NCI-H1930 (cell line): ENCODE measurements at places on chromosomes 12 and 14.

DNA sequence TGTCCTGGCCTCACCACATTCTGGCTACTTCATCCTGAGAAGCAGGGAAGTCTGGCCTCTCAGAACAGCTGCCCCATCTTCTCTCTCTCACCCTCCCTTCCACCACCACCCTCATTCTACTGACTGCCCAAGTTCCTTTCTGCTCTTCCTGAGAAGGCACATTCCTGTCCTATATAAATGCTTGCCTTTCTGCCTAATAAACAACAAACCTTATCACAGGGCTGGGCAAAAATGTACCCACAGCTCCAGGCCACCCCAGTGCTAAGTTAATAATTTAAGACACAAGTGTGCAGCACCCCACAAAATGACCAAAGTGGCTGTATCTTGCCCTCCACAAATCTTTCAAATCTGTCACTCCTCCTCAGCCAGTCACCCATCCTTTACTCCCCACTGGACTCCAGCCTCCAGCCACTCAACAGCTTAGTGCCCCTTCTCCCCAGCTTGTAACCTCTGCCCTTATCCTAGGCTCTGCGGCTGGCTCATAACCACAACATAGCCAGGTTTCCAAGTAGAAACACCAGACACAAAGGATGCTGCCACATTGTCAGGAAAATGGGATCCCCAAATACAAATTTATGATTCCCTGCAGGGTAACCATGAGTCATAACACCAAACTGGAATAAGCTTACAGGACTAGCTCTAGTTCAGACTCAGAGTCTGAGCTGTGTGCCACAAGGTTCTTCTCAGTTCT, 15.0 kb downstream of the OXA1L start:
- no peak for DNase-seq

DNA sequence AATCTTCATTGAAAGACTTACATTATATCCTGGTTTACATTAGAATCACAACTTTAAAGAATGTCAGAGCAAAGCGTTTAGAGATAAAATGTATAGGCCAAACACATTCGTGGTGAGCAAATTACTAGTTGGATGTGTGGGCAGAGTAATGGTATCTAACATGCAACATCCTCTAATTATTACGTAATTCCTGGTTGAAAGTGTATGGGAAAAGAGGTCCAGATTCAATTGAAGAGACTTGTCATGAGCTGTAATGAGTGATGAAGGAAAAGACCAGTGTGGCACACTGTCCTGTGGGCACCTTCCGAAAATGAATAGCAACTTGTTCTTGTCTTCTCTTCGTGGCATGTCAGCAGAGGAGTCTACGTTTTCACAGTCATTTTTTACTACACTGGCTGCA, 192.8 kb downstream of the LRIG3 start:
- DNase-seq: no peak

DNA sequence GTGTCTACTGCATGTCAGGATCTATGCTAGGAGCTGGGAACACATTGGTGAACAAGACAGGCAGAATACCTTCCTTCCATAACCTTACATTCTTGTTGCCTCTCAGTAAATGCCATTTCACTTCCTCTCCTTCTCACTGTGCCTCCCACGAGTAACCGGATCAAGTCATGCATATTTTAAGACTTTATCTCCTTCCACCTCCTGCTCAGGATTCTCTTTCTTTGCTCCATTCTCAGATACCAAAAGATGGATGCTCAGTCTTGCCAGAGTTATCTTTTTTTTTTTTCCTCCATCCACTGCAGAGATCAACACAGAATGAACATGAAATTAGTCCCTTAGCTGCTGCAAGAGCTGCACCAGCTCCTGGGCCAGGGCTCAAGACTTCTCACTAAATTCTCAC, 20.0 kb upstream of the APPL2 start:
- no peak for DNase-seq

GRCh38 chr14:96126783-96127271, 77.8 kb upstream of the BDKRB2 start:
- no peak for DNase-seq

DNA sequence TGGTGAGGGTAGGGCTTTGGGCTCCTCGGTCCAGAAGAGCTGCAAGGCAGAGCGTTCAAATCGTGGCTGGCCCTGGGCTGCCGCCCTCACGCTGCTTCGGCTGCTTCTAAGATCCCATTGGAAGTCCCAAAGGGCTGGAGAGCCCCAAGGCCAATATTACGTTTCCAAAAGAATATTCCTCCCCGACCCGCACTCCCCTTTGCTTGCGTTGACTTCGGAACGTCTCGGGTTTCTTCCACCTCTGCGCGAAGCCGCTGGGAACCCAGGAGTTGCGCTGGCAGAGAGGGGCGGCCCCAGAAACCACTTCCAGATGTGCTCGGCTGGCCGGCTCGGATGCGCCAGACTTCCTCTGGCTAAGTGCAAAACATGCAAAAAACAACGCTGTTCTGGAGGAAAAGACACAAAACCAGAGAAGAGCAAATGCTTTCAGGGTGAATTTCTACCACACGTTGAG, at the start of gene GLT8D2:
Gene GLT8D2 (minus strand): TSS at position 285 of the 454 bp plus-strand sequence. CDS start 30,539 bp downstream, outside the sequence.
- no peak for DNase-seq

GRCh38 chr14:25537846-25538455, 488.0 kb upstream of the STXBP6 start:
- peak; percentile 38 for DNase-seq

- DNase-seq: no peak
Observed at GRCh38 chr14:93772263-93772662, 16.0 kb downstream of the PRIMA1 start.

DNA sequence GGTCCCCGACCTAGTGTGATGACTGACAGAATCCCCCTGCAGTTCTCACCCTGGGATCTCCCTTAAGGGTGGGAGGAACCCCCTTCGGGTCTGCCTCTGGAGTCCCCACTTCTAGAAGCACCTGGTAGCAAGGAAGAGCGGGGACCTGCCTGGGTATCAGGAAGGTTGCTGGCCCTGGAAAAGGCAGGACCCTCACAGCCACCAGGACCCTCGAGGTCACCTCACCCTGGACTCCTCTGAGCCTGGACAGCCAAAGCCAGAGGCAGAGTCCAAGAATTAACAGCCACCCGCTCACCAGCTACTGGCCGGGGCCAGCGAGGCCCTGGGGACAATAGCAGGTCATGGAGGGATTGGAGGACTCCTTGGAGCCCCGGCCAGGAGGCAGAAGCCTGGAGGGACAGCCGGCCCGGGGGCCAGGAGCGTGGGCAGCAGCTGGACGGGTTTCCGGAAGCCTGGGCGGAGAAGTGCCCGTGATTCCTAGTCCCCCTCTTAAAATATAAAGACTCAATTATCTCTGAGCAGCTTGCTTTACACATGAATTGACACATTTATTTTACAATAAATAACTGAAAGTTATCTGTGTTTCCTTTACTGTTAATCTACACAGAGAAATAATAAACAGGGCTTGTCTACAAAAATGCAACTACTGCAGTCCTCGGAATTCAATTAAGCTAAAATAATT, 17.5 kb downstream of the BCL11B start:
- no peak for DNase-seq

DNA sequence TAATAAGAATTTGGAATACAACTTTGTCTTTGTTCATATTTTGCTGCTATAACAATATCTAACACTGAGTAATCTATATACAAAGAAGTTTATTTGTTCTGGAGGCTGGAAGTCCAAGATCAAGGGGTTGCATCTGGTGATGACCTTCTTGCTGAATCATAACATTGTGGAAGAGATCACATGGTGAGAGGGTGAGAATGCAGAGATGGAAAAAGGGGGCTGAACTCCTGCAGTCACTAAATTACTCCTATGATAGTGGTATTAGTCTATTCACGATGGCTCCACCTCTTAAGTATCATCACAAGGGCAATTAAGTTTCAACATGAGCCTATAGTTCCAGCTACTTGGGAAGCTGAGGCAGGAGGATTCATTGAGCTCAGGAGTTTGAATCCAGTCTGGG, 4.5 kb upstream of the AKAP6 start:
- no peak for DNase-seq

DNA sequence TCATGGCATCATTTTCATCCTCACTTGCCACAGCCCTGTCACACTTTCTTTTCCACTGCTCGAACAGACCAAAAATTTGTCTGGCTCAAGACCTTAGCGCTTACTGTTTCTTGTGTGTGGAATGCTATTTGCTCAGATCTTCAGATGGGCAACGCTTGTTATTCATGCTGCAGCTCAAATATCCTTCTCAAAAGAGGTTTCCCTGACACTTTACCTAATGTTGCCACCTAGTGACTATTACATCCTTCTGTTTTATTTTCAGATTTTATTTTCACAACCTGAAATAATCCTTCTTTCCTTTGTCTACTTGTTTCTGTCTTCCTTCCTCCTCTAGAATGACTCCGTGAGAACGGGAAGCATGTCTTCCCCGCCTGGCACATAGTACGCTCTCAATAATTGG, 5.6 kb downstream of the FBXO33 start:
- DNase-seq: no peak

DNA sequence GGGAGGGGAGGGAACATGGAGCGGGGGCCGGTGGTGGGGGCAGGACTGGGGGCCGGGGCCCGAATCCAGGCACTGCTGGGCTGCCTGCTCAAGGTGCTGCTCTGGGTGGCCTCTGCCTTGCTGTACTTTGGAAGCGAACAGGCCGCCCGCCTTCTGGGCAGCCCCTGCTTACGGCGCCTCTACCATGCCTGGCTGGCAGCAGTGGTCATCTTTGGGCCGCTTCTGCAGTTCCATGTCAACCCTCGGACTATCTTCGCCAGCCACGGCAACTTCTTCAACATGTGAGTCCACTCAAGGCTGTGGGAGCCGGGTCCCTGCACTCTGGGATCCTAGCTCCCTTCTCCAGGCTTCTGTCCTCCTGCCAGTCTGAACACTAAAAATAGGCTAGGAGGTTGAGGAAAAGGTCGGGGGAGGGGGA, 1.1 kb downstream of the FITM1 start:
- no peak for DNase-seq

GRCh38 chr12:106064721-106065021, 74.1 kb downstream of the NUAK1 start:
- DNase-seq: no peak

DNA sequence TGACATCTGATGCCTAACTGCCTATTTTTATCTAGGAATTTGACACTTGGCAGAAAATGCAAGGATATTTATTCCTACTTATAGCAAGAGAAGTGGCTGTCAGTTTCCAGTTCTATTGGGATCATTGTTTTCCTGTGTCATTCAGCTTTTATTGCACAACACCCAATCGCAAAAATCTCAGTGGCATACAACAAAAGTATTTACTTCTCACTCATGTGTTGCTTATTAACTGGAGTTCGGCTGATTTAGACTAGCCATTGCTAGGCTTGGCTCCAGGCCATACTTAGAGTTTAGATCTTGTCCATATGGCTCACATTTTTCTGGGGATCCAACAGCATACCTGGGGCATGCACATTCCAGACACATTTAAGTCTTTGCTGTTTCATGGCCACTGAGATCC, 218.6 kb upstream of the SYT1 start:
- DNase-seq: no peak

GRCh38 chr12:45076417-45077026, 25.6 kb upstream of the DBX2 start:
- DNase-seq: no peak

DNA sequence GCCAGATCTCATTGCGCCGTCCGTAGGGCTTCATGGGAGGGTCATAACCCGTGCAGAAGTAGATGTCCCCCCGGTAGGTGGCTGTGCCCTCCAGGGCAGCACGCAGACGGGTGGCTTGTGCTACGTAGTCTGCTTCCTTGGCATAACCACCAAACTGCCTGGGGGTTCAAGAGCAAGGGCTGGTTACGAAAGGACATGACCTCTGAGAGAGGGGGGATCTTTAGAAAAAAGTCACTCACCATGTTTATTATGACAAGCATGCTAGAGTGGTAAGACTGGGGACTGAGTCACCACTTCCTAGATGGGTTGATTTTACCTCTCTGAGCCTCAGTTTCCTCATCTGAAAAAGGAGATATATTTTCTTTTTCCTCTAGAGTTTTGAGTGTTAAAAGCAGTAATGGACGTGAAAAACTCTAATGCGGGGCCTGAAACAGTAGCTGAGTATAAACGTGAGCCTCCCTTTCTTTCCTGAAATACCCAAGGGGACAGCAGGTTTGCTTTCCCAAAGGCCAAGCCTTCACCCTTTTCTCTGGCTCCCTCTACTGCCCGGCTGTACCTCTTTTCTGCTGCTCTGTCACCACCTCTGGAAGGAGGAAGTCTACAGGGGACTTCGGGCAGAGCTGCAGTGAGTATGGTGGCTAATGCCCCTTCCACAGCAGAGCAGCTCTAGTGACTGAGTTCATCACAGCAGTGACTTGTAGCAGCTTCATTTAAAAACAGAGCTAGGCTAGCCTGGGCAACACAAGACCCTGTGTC, 23.5 kb upstream of the GPRC5D start:
- DNase-seq: no peak

- peak; percentile 34 for DNase-seq
Observed at GRCh38 chr12:101839324-101840283, 8.8 kb upstream of the GNPTAB start.

DNA sequence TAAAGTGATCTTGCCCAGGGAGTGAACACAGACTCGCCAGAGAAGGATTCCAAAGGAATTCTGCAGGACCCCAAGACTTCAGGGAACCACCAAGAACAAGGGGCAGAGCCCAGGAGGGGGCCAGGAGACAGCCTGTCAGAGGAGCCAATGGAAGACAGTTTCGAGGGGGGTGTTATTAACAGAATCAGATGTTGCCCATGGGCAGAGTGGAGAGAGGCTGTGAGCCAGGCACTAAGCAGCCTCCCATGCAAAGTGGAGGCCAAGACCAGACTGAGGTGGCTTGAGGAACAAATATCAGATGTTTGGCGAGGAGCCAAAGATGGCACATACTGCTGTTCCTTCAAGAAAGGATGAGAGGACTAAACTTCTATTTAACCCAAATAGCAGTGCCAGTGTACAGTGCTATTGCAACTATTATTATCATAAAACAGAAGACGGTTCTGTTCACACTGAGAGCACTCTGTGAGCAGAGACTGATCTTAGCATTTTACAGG, 12.6 kb downstream of the APPL2 start:
- DNase-seq: no peak

- DNase-seq: peak; percentile 52
Observed at GRCh38 chr14:77459072-77459723, 1.3 kb downstream of the AHSA1 start.

DNA sequence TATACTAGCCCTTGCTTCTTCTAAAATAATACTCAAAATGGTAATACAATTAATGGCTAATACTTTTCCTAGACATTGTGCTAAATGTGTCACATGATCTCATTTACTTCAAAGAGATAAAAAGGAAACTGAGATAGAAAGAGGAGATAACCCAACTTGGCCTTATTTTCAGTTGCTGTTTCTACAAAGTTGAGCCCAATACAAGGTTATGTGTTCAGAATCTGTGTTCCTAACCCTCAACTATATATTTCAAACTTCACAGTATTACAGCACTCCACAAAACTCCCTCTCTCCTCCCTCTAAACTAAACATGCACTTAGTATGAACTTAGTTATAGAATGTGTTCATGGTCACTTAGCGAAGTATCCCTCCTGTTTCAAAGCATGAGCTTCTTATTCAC, 277.9 kb downstream of the CCER1 start:
- DNase-seq: no peak
